ENCODE measurements at places on chromosomes 6 and 20.

GRCh38 chr20:46936415-46937156 lies 41.9 kb downstream of the EYA2 start:
- no peak for ATAC-seq

DNA sequence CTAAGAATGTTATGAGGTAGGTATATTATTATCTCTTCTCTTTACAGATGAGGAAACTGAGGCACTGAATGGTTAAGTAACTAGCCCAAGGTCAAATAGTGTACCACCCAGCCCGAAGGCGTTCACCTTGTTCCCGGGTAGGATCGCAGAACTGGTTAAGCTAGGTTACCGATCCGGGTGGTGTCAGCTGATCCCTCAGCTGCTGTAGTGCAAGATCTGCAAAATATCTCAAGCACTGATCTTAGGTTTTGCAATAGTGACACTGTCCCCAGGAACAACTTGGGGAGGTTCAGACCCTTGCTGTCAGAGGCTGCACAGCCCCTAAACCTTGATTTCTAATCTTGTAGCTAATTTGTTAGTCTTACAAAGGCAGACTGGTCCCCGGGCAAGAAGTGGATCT lies 28.1 kb downstream of the SLC52A3 start:
- ATAC-seq, result no peak

DNA sequence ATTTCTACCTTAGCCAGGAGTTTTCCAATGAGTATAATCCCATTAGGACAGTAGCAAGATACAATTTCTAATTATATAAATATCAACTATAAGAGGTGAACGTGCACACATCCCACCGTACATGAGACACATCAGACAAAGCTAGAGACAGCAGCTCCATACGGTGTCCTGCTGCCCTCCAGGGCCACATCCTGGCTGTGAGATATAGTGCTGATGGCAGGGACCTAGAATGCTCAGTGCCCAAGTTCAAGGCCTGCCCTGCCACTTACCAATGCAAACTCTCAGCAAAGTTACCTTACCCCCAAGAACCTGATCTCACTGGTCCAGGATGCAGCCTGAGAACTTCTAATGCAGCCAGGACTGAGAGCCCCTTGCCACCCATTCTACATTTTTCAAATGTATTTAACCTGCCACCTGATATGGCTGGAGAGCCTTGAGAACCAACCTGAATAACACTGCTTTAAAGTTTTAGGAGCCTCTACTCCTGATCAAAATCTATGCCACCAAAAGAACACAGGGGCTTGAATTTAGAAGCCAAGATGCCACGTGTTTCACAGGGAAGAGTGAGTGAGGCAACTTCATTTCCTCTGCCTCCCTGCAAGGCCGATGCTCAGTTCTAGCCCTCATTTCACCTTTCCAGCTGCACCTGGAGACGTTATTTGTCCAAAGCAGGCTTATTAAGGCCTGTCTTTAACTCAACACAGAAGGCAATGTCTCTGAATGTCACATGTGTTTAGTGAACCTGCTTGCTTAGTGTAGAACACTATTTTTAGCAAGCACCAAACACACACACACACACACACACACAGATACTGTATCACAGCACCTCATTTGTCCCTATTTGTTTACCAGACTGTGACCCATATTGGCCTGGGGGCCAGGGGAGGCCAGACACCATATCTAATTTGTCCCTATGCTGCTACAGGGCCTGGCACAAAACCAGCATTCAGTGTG lies 6.1 kb downstream of the NFATC2 start:
- no peak for ATAC-seq

GRCh38 chr6:154438882-154439415 lies 71.5 kb downstream of the CNKSR3 start:
- no peak for ATAC-seq

DNA sequence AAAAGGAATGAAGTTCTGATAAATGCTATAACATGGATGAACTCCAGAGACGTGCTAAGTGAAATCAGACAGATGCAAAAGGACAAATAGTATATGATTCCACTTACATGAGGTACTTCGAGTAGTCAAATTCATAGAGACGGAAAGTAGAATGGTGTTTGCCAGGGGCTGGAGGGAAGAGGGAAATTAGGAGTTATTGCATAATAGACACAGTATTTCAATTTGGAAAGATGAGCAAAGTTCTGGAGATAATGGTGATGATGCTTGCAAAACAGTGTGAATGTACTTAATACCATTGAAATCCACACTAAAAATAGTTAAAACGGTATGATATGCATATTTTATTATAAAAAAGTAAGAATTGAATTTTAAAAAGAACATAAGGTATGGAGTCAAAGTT lies 84.9 kb upstream of the STXBP5 start:
- ATAC-seq, result no peak

Data from motor neuron (in vitro differentiated cells).